ENCODE measurements at places on chromosomes 13 and 19.
A peak's percentile ranks its signal among the peaks of the same experiment; 100 is the strongest.

- DNase-seq: no peak
Observed at GRCh38 chr19:538641-539428, 5.0 kb upstream of the GZMM start.

DNA sequence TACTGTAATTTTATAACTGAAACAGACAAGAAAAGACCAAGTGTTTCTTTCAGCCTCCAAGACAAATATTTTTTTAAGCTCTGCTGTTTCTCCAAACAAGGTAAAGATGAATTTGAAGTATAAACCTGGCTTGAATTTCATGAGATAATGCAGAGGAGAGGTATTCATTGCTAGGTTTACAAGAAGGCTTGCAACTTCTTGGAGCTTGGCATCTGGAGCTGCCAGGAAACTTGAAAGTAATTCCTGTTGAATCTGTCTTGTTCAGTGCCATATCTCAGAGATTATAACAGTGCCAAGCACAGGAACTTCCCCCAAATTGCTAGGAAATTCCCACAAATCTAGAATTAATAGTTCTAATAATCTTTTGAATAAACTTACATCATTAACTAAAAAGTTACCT lies 70.9 kb downstream of the CDK8 start:
- DNase-seq: no peak

DNA sequence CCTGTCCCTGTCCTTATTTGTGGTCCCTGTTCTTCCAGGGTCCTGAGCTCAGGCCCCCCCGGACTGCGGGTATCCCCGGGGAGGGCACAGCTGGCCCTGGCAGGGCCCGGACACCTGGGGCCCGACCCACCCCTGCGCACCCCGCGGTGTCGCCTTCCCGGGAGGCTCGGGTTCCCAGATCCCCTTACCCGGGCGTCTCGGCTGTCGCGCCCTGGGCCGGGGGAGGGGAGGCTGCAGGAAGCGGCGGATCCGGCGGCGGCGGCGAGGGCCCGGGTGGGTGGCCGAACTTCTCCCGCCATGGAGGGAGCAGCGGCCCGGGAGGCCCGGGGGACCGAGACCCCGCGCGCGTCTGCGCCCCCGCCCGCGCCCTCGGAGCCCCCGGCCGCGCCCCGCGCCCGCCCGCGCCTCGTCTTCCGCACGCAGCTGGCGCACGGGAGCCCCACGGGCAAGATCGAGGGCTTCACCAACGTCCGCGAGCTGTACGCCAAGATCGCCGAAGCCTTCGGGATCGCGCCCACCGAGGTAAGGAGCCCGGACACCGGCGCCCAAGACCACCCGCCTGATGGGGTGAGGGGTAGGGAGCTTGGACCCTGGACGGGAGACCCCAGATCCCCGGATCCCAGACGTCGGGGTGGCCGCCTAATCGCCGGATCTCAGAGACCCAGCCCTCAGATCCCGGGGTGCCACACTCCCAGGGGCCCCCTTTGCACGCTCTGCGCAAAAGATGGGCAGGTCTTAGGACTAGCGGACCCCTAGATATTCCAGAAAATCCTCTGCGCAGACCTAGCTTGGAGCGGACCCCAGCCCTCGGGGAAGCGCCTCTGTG lies at the start of gene GIPC3:
TSS of gene GIPC3 (plus strand) at position 178 of the 826 bp plus-strand sequence. CDS start at position 298, 120 bp downstream.
- DNase-seq: no peak

- no peak for DNase-seq
Observed at GRCh38 chr19:32819419-32820400, 49.9 kb downstream of the SLC7A9 start.

- no peak for DNase-seq
Observed at GRCh38 chr19:17398902-17399527, 5.0 kb upstream of the CCDC194 start.

GRCh38 chr19:5330307-5330720 lies 10.3 kb downstream of the PTPRS start:
- DNase-seq: no peak

- DNase-seq: no peak
Observed at GRCh38 chr13:90732049-90732448, 615.4 kb upstream of the MIR17HG start.

GRCh38 chr13:33872005-33872351 lies 54.0 kb downstream of the RFC3 start:
- DNase-seq: no peak

DNA sequence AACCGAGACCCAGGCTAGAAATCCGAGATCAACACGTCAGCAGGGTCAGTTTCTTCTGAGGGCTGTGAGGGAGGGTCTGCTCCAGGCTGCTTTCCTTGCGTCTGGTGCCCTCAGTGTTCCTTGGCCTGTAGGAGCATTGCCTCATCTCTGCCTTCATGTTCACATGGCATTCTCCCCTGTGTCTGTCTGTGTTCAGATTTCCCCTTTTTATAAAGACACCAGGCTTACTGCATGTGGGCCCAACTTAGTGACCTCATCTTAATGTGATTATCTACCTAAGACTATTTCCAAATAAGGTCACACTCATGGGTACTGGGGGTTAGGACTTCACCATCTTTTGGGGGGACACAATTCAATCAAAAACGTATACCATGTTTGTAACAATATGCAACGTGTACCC lies 57.2 kb upstream of the C1QTNF9 start:
- DNase-seq: no peak

- DNase-seq: peak; percentile 30
Observed at GRCh38 chr19:3606690-3607289, at the start of gene TBXA2R. TBXA2R (minus strand) TSS chr19:3606875; CDS start chr19:3600634, 6,241 bp downstream.

DNA sequence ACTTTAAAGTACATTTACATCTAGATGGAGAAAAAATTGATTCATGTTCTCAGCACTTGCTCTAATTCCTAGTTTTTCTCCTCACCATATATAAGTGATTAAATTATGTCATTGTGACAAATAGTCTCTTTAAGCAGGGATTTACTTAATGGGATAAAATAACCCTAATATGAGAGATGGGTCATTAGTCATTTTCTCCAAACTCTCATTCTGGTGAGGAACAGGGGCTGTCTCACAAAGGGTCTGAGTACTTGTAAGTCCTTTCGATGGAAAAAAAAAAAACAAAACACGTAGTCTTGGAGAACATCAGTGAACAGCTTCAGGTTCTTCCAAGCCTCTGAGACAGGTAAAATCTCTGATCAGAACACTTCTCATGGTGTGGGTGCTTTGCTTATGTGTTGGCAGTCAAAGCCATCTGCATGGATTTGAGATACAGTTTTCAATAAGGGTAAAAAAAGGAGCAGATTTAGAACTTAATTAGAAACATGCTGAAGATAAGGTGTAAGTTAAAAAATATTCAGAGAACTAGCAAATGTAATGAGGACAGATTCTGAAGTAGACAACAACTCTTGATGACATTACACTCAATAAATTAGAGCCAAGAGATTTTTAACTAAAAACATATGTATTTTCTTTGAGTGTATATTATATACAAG lies 1668.9 kb upstream of the MIR17HG start:
- DNase-seq: no peak

DNA sequence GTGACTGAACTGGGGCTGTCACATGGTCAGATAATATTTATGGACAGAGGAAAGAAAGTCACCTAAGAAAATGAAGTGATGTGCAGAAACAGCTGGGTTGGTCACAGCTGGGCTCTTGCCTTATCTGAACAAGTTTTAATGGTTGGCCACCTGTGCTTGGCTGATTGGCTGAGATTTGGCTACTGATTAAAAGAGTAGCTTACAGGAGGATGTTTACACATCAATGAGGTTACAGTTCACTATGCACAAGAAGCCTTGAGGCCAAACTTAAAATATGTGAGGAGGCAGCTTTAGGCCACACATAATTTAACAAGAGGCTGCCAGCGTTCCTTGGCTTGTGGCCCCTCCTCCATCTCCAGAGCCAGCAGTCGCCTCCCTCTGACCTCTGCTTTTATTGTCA lies 99.2 kb upstream of the C1QTNF9B start:
- no peak for DNase-seq

DNA sequence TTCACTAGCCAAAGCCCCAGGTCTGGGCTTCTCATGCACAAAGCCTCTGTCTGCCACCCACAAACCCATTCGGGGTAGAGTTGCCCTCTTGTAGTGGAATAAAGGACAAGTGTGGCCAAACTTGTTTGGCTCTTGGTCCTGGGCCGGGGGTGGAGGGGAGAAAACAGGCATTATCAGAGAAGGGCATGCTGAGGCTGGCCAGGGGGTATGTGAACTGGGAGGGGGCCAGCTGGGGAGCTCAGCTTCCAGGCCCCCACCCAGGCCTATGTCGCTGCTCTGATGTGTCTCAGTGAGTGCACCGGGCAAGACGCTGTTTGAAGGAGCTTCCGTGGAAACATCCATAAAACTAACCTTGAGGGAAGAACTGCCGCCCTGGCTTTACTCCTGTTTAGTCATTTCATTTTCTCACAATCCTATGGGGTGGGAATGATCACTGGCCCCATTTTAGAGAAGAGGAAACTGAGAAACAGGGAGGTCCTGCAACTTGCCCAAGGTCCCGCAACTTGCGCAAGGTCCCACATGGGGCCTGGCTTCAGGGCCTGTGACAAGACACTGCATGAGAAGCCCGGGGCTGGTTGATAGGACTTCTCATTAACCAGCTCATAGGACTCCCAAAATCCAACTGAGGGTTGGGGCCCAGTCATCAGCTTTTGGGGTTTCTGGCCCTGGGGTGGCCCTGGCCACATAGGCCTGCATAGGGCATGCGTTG lies 30.8 kb downstream of the CCNE1 start:
- DNase-seq: no peak

DNA sequence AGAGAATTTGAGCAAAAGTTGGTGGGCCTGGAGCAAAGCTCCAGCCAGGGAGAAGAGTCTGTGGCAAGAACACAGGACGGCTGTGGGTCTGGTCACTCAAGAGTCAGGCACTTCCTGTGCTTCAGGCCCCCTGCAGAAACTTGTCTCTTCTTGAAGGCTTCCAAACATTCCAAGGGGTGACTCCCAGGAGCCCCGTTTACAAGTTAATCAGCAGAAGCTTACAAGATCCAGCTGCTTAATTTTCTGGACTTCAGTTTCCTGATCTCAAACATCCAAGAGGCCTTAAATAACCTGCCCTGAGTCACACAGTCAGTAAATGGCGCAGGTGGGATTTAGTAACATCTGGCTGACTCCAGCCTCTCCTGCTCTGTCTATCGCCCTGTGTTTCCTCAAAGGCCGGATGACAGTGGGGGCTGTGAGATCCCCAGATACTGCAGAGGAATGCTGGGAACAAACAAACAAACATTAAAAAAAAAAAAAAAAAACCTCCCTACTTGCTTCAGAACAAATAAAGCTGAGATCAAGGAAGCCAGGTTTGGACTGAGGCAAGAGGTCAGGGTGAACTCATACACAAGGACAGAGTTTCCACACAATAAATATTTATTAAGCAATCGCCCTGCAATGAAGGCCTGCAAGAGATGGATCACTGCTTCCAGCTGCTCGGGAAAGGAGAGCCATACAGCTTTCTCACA lies 175.4 kb upstream of the RFC3 start:
- DNase-seq: no peak
